ENCODE measurements at places on chromosomes 1 and 21.

DNA sequence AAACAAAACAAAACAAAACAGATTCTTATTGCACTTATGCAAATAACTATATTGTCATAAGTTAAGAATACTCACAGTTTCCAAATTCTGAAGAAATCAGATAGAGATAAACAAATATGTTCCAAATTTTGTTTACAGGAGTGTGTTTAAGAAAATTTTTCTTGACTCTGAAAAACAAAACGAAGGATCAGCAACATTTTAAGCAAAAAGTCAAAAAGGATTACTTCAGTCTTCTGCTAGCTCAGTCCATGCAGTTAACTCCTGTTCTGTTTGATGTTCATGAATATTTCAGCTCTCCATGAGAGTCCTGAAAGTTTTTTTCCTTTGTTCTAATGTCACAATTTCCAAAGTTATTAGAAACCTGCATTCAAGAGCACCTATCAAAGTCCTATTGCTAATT lies 33.2 kb upstream of the KLF18 start:
- no peak for DNase-seq

- DNase-seq, result no peak
These were observed 51.9 kb upstream of the SYNC start for GRCh38 chr1:32754317-32755097.

DNA sequence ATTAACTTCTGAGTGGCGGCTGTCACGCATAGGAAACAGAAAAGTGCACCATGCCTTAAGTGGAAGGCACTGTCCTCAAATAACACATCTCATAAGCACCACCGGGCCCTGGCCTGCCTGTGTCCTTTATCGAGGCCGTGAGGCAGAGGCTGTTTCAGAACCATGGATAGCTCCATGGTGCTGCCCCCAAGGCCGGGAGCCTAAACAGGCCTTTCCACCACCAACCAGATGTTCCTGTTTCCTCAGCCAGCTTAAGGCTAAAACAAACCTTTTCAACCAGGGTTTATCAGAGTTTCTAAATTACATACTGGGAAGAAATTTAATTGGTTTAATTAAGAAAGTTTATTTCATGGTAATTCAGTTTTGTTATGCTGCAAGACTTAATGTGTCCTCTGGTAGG lies 114.4 kb downstream of the DMRTA2 start:
- peak; percentile 23 for DNase-seq

GRCh38 chr1:75908717-75909152 lies 23.5 kb downstream of the ASB17 start:
- DNase-seq, result peak; percentile 57

GRCh38 chr1:201430776-201431175 lies 9.2 kb upstream of the TNNI1 start:
- DNase-seq, result no peak

GRCh38 chr1:107430540-107431228 lies 289.8 kb downstream of the NTNG1 start:
- DNase-seq, result peak; percentile 26

DNA sequence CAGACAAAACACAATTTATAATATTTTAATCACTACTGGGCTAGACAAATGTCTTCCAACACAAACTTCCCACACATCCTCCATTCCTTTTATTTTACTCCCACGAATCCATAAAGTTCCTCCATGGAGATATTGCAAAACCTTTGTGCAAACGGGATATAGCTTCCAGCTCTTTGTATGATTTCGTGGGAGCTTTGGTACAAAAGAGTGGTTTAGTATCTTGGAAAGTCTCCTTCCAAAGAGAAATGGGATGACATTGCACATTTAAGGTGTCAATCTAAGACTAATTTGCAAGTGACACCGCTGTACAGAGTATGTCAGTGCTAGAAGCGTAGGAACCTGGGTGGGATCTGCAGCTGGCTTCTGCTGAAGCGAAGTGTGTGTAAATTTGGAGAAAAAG lies 455.2 kb upstream of the RUNX1 start:
- DNase-seq, result no peak

GRCh38 chr1:24126018-24126671 lies 14.2 kb upstream of the MYOM3 start:
- peak; percentile 31 for DNase-seq

GRCh38 chr1:41365772-41366454 lies 4.7 kb downstream of the FOXO6 start:
- DNase-seq, result no peak

DNA sequence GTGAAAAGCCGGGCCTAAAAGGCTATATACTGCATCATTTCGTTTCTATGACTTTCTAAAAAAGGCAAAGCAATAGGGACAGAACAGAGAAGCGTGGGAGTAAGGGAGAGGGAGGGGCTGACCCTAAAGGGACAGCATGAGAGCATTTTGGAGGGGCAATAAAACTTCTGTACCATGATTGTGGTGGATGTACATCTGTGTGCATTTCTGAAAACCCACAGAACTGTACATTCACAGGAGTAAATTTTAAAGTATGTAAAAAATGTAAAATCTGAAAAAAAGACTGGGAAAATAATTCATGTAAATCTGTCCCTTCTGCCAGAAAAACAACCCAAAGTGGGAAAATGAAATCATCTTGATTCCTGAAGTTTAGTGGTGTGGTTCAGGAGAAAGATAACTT lies 235.4 kb downstream of the CENPF start:
- peak; percentile 92 for DNase-seq

GRCh38 chr1:56180520-56181190 lies 398.7 kb downstream of the PLPP3 start:
- no peak for DNase-seq

DNA sequence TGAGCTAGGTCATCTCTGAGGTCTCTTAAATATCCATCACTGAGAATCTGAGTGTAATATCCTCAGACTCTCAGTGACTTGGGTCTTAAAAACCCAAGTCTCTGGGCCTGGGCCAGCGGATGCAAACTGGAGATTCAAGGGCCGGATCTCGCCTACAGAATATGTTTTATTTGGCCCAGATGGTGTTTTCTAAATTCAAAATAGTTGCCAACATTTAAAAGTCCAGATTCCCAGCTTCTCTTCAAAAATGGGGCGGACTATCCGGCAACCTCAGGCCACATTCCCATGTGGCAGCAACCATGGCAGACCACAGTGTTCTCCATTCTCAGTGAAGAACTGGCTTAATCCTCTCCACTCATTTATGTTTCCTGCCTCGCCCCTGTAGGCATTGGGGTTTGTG lies 12.7 kb upstream of the HEYL start:
- no peak for DNase-seq

- DNase-seq, result no peak
These were observed 17.7 kb upstream of the OBSCN start for GRCh38 chr1:228190182-228190581.

DNA sequence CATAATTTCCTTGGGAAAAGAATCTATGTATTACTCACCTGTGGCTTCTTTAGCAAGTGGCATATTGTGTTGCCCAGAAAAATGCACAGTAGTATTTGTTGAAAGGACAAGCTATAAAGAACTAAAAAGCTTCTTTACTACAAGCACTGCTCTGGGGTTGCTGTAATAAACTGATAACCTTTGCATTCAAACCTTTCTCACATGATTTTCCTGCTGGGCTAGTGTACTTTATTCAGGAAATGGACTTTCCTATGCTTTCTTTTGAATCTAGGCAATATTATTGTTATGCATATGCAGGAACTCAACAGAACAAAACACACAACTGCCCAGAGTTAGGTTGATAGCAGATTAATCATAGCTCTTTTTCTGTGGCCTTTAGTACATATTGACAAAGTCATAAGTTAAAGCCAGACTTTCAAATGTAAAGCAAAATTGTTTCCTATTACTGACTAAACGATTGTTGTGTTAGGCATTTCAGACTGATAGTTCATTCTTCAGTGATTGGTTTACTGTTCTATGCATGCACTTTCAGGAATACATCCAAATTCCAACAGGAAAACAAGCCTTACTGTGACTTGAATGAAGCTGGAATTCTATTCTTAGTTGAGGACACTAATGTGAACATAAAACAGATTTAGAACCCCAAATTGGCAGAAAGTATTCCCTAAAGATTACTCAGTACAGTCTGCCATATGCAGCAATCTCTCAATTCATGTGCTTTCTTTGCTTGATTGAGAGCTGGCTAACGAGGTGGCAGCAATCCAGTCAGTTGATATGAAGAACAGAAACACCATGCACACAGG lies 564.3 kb upstream of the NEGR1 start:
- no peak for DNase-seq

DNA sequence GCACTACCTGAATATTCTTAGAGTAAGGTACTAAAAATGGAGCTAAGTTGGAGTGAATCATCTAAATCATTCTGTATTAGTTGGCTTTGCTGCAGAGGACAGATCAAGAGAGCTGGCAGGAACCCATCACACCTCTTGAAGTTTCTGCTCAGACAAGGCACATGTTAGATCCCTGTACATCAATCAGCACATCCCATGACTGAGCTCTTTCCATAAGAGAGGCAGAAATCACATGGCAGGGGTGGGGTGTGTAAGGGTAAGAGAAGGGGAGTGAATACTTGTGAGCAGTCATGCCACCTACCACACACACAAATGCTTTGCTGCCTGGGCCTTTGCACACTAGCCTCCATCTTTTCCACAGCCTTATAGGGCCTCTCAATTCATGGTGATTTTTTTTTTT lies 214.4 kb downstream of the SLC35F3 start:
- DNase-seq, result no peak

Data from EL (cell line).